ENCODE measurements at places on chromosomes 5 and 9.
A peak's percentile ranks its signal among the peaks of the same experiment; 100 is the strongest.

DNA sequence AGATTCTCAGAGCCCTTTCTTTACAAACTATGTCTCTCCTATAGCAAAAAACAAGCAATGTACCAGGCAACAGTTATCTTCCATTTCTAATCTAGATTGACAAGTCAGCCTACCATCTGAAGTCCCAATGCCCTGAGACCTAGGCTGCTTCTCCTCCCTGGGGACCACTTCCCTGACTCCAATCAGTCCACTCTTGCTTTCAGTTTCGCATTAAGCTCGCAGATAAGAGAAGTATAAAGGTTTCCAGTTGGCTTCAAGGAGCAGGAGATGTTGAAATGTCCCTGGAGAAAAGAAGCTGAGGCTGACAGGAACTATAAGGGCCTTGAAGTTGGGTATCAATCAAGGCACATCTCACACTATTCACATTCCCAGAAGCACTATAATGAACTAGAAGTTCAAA is 32.3 kb downstream of the ERP44 start:
- DNase-seq: no peak

DNA sequence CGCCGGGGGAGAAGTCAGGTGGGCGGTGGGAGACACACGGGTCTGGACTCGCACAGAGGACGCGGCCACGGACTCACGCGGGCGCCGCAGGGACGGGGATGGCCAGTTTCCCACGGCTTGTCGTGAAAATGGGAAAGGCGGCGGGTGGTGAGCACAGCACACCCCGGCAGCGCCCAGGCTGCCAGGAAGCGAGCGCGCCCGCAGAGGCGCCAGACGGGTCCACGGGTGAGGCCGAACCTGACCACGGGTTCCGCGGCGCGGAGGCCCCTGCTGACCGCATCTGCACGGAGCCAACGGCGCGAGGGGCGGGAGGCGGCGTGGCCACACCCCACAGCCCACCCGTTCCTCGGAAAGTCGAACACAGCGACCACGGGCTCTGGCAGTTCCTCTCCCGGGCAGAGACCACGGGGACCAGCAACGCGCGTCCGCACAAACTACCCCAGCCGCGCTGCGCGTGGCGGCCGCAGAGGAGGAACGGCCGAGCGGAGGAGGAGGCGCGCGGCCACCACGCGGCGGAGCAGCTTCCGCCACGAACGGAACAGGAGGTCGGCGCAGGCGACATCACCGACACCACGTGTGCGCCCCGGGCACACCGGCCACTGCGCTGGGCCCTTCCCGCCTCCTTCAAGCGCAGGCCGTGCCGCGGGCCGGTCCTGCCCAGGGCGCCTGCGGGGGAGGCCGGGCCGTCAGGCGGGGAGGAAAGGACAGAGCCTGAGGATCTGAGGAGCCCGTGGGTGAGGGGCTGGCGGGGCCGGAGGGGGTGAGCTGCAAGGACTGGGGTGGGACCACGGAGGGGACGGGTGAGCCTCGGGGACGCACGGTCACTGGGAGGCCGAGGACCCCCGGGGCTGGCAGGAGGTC is 5.6 kb downstream of the EXD3 start:
- DNase-seq: peak; percentile 56

DNA sequence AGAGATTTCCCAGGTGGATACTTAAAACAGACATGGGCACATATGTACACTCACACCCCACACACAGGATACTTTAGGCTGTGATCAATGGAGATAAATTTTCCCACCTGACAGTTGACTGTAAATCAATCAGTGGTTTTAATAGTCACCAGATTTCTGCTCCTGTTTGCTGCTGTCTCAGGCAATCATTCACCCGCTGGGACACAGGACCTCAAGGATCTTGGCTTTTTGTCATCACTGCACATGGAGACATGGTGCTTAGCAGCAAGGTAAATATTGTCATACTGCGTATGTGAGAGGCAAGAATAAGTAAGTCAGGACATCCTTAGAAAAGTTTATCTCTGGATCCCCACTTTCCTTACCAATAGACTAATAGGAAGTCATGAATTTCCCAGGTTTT is 60.8 kb upstream of the KLF9 start:
- DNase-seq: no peak

GRCh38 chr9:70514273-70514672 is 99.8 kb upstream of the KLF9 start:
- DNase-seq: no peak

- DNase-seq: no peak
These were observed 113.4 kb upstream of the ALDH1B1 start for GRCh38 chr9:38278931-38279679.

DNA sequence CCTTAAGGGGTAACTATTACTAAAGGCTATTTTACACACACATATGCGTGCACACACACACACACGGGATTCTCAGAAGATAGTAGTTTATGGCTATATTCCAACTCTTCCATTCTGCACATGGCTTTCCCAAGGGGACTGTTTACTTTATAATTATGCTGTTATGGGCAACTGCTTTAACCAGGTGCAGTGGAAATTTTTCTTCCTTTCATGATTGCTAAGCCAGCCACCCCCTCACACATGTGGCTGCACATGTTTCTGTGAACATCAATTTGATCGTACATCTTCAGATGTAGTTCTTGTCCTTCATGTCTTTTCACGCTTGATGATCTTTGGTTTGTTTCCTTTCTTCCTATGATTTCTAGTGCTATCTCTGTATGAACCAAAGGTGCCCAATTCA is 37.0 kb downstream of the MRPS30 start:
- no peak for DNase-seq

DNA sequence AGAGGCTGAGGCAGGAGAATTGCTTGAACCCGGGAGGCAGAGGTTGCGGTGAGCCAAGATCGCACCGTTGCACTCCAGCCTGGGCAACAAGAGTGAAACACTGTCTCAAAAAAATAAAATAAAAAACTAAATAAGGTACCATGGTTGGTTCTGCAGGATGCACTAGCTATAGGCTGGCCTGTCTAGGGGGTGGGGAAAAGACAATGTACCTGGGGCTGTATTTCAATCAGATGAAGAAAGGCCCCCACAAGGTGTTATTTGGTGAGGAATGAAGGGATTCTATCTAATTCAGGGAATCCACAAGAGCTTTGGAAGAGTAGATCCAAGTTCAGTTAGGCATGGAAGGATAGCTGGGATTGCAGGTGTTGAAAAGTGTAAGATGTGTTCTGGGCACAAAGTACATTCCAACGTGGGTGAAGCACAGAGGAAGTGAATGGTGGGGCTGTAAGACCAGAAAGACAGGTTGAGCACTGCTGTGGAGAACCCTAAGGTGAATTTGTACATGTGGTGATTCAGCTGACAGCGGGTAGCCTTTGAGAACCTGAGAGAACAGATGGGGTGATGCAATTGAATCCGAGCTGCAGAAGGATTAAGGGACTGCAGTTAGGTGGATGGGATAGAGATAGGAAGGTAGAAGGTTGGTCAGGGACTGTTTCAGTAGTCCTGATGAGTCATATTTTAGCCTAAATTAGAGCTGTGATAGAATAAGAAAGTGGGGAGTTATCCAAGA is 71.8 kb downstream of the CAST start:
- DNase-seq: no peak

DNA sequence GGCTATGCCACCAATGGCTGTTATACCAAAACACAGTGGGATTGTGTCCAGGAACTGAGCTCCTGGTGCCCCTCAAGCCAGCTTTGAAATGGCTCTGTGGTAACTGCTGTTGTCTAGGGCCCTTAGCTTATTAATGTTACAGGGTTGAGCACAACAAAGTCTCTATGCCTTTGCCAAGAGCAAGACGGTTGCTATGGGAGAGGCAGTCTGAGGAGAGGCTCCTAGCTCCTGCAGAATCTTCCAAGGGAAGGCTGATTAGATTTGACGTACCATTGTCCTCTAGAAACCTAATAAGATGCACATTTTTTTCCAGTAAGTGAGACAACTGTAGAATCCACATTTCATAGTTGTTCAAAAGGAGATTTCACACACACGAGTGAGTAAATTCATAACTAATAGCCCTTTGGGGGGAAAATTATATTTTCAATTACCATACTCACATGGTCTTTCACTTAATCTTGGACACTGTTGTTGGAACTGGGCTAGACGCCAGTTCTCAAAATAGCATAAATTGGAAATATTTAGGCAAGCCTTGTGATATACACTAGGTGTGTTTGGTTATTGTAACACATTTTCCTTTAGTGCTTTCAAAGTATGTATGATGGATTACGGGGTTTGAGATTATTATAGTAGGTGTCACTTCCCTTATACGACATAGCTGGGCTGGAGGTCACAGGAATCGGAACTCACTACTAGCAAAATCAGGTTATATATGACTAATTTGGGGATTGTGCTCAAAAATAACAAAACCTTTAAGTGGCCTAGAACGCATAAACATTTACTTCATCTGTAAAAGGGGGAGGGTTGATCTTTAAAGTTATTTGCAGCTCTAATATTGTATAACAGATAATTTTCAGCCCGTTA is 186.3 kb upstream of the EGFLAM start:
- no peak for DNase-seq

DNA sequence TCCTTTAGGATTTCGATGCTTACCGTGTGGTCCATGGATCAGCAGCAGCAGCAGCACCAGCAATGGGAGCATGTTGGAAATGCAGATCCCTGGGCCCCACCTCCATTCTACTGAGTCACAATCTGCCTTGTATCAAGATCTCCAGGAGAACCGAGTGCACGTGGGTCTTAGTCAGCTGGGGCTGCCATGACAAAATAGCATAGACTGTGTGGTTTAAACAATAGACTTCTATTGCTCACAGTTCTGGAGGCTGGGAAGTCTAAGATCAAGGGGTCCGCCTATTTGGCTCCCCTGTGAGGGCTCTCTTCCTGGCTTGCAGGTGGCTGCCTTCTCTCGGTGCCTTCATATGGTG is 1.3 kb upstream of the PROP1 start:
- DNase-seq: no peak

DNA sequence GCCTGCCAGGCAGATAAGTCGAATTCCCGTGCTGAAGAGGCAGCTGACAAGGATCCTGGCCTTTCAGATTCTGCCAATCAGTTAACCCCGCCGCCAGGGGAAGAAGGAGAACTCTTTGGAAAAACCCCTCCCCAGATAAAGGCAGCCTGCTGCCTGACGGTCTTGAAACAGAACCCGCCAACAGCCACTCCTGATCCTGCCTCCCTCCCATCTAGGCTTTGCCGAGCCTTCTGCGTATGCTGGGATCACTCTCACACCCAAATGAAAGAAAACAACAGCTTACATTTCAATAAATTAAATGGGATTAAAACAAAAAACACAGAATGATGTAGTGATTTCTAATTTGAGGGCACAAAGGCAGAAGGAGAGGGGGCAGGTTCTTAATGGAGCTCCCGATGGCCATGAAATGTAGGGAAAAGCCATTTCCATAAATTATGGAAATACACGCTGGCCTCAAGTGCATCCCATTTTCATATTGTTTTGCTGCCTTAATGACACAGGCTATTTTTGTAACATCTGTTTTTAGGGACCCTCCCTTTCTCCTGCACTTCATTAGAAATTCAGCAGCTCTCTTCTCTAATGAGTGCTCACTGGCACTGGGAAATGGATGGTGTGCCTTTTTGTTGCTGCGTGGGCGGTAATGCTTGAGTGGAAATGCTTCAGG is 319.1 kb downstream of the MED10 start:
- no peak for DNase-seq

GRCh38 chr5:462051-462481 is 19.1 kb downstream of the EXOC3 start:
- no peak for DNase-seq

Measured in dermis microvascular lymphatic vessel endothelial cell (primary cell).